Cerebellar cortex (tissue), 1 donor: ENCODE measurements at places on chromosomes 12 and 14.

DNA sequence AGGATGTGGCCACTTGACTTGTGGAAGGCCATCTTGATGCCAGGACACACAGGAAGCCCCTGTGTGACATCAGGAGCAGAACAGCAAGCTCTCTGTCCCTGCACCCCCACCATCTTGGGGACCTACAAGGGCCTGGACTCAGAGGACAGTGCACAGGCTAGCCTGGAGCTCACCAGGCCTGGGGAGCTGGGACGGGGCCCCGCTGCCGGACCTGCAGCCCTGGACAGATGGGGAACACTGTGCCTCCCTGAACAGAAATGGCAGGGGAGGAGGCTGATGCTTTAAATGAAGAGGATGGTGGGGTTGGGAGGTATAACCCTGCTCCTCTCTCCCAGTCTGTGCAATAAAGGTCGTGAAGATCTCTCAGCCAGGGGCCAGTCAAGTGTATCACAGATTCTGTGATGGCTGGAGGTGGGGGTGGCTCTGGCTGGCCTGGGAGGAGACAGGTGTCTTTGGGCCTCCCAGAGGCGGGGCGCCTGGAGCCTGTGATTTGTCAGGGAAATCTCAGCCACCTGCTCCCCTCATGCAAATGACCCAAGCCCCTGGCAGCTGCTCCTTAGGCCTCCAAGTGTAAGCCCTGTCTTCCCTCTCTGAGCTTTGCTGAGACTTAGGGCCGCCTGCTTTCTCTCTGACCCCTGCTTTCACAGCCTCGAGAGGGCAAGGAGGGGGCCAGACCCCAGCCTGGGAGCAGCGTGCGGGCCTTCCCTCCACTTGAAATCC is 1.1 kb upstream of the GNB3 start:
- DNase-seq, result peak; percentile 80

GRCh38 chr12:64530566-64530965 is 78.6 kb downstream of the TBK1 start:
- no peak for DNase-seq

DNA sequence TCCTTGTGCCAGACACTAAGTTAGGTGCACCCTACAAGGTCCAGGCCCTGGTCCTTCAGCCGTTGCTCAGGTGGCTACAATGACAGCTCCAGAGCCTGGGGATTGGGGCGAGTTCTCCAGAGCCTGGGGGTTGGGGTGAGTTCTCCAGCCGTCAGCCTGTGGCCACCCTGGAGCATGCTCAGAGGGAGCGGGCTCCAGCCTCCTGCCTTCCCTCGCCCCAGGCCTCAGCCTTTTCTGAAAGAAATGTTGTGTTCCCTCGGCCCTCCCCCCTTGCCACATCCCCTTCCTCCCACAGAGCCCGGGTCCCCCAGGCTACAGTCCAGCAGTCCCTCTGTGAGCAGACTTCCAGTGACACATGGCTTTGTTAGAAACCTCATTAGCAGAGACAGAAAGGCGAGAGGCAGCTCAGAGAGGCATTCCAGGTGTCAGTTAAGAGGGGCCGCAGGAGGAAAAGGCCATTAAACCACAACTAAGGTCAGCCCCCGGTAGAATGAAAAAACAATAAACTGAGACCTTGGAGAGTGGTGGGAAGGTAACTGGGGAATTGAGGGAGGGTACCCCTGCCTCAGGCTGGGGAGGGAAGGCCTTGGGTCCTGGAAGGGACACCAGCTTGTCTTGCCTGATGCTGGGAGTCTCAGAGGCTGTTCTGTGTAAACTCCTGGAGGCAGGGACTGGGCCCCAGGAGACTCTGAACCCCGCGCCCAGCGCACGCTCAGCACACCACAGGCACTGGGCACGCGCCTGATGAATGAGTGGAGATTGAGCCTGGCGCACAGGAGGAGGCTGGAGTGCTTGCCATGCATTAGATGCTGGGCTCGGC is 23.1 kb upstream of the COL2A1 start:
- DNase-seq, result no peak

GRCh38 chr12:123478762-123479161 is 20.8 kb downstream of the SNRNP35 start:
- DNase-seq, result no peak

GRCh38 chr14:95299271-95299670 is 20.4 kb downstream of the CLMN start:
- DNase-seq, result no peak

GRCh38 chr12:127174881-127175280 is 1092.1 kb upstream of the TMEM132C start:
- DNase-seq, result no peak

- no peak for DNase-seq
These were observed 1.9 kb downstream of the SERPINA11 start for GRCh38 chr14:94450722-94451090.

- DNase-seq, result no peak
These were observed 82.9 kb downstream of the TSPAN9 start for GRCh38 chr12:3160081-3160480.

GRCh38 chr12:7039403-7039802 is 21.1 kb upstream of the C1S start:
- no peak for DNase-seq

- DNase-seq, result no peak
These were observed 602.7 kb upstream of the FOXG1 start for GRCh38 chr14:28163897-28164296.

- DNase-seq, result peak; percentile 81
These were observed 127.0 kb downstream of the ERC1 start for GRCh38 chr12:1117970-1118563.

DNA sequence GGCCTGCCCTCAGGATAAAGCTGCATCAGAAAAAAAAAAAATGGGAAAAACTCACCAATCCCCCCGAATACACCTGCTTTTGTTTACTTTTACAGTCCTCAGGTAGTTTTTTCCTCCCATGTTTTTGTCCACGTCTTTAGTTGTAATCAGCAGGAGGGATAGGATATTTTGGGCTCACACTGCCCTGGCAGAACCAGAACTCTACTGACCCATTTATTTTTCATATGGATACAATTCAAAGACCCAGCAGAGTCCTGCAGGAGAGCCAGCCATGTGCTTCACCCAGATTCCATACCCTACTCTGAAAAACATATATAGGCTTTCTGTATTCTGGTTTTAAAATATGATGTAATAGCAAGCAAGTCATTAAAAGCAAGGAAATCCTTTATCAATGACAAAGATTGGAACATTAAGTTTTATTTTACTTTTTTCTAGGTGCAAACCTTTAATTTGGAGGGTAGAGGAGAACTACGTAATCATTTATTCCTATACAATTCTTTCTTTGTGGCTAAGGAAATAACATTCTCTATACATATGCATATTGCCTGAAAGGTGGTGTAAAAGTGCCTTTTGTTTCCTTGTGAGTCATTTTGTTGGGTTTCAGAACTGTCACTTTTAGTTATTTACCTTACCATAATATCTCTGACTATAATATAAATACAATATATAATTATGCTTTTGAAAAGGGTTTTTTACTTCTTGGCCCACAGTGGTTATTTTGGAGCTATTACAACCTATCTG is 19.1 kb downstream of the DACT1 start:
- DNase-seq, result peak; percentile 90

- no peak for DNase-seq
These were observed 400.4 kb downstream of the PRKD1 start for GRCh38 chr14:29527286-29527685.

DNA sequence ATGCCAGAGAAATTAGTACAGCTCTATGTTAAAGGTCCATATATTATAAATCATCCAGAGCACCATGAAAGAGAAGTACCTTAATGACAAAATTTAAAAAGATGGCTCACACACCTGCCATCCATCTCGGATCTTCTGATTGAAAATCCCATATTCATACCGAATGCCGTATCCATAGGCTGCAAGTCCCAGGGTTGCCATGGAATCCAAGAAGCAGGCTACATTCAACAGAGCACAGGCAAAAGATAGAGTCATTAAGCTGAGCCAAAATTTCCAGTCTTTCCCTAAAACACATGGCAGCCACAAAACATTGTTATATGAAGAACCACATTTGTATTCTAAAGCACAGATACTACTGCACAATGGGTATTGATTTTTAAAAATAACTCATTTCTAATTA is 12.7 kb downstream of the PYGL start:
- no peak for DNase-seq
